ENCODE measurements at places on chromosomes 4 and X. TPM values are rescaled to one million over a fixed set of nuclear protein-coding genes. Genes with fewer than 3 reads are reported as not detected.

The BMP2K gene
- 25.6 TPM for total RNA-seq

The MFAP3L gene
- total RNA-seq, result 0.92 TPM

The CCDC110 gene
- total RNA-seq, result 0.49 TPM

The SLC25A43 gene
- 1.8 TPM for total RNA-seq

- no peak overlapping the region for H3K4me3 ChIP-seq
- no peaks in the 10 kb centered on the region for H3K27me3 ChIP-seq
- H3K27ac ChIP-seq, result no peak overlapping the region
- no peak for DNase-seq
These were observed 110.2 kb downstream of the APBB2 start for GRCh38 chr4:41104155-41104554.

DNA sequence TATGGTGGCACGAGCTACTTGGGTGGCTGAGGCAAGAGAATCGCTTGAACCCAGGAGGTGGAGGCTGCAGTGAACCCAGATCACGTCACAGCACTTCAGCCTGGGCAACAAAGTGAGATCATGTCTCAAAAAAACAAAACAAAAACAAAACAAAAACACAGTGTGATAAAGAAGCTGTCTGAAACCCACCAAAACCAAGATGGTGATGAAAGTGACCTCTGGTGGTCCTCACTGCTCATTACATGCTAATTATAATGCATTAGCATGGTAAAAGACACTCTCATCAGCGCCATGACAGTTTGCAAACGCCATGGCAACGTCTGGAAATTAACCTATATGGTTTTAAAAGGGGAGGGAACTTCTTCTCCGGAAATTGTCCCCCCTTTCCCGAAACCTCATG lies 29.4 kb upstream of the OPHN1 start:
- H3K27ac ChIP-seq, result no peak overlapping the region
- no peaks in the 10 kb centered on the region for H3K4me1 ChIP-seq
- DNase-seq, result no peak
- H3K36me3 ChIP-seq, result no peaks in the 10 kb centered on the region
- H3K4me3 ChIP-seq, result no peak overlapping the region

GRCh38 chrX:40474645-40475044 lies 106.1 kb upstream of the ATP6AP2 start:
- H3K4me3 ChIP-seq, result no peak overlapping the region
- no peaks in the 10 kb centered on the region for H3K27me3 ChIP-seq
- H3K36me3 ChIP-seq, result no peaks in the 10 kb centered on the region
- no peak for DNase-seq
- H3K4me1 ChIP-seq, result peaks cover 9% of the 10 kb centered on the region

DNA sequence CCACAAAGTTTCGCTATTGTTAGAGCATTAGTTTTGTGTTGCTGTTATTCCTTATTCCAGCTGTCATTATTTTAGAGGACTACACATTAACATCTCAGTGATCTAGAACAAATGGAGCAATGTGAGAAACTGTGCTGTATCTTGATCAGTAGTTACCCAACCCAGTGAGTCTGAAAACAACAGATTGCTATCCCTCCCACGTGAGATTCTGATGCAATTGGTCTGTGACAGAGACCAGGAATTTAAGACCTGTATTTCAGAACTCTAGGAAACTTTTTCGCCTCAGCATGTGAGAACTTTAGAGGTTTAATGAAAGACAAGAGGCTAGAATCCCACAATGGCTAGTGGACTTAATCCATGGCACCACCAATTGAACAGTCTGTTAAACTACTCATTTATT lies 35.7 kb upstream of the CDS1 start:
- no peaks in the 10 kb centered on the region for H3K27me3 ChIP-seq
- no peak overlapping the region for H3K27ac ChIP-seq
- no peak for DNase-seq
- H3K36me3 ChIP-seq, result no peaks in the 10 kb centered on the region
- no peak overlapping the region for H3K4me3 ChIP-seq

DNA sequence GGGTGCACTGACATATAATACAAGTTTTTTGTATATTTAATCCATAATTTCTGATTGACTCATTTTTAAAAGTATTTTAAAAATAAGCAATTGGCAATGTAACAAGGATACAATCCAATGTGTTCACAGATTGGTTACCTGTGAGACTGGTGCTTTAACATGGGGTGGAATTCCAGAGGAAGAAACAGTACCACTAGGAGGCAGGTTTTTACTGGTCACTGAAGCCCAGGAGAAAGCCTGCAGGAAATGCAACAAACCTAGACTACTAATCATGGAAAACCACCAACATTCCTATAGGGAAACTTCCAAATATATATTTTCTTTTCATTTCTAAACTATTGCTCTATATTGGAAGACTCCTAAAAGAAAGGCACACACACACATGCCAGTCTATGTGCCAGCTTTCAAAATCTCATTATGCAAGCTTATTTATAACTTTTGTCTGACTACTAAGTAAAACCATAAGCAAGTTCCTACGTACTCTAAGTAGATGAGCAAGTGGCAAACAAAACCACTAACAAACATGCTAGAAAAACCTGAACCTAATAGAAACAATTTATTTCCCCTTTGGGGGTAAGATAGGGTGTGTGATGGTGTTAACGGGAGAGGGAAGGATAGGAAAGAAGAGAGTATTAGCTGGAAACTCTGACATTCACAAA lies 19.2 kb downstream of the G3BP2 start:
- H3K36me3 ChIP-seq, result peaks cover 22% of the 10 kb centered on the region
- no peak for DNase-seq
- no peaks in the 10 kb centered on the region for H3K27me3 ChIP-seq
- H3K4me3 ChIP-seq, result no peak overlapping the region
- peaks cover 36% of the 10 kb centered on the region for H3K4me1 ChIP-seq

GRCh38 chr4:158750379-158750778 lies 18.4 kb upstream of the FNIP2 start:
- no peak for DNase-seq
- H3K27me3 ChIP-seq, result no peaks in the 10 kb centered on the region
- no peaks in the 10 kb centered on the region for H3K4me1 ChIP-seq
- no peaks in the 10 kb centered on the region for H3K36me3 ChIP-seq
- no peak overlapping the region for H3K4me3 ChIP-seq
- H3K27ac ChIP-seq, result no peak overlapping the region

- H3K4me1 ChIP-seq, result no peaks in the 10 kb centered on the region
- no peaks in the 10 kb centered on the region for H3K36me3 ChIP-seq
These were observed 63.7 kb downstream of the ANK2 start for GRCh38 chr4:113113151-113113550.

- DNase-seq, result no peak
- no peaks in the 10 kb centered on the region for H3K4me1 ChIP-seq
- H3K27ac ChIP-seq, result no peak overlapping the region
- H3K4me3 ChIP-seq, result no peak overlapping the region
- H3K36me3 ChIP-seq, result no peaks in the 10 kb centered on the region
These were observed 93.7 kb upstream of the TRPC3 start for GRCh38 chr4:122045533-122045932.

GRCh38 chrX:97168646-97169045 lies 284.9 kb downstream of the RPA4 start:
- no peaks in the 10 kb centered on the region for H3K4me1 ChIP-seq
- H3K27ac ChIP-seq, result no peak overlapping the region
- no peak overlapping the region for H3K4me3 ChIP-seq
- DNase-seq, result no peak
- no peaks in the 10 kb centered on the region for H3K27me3 ChIP-seq
